ENCODE measurements at places on chromosomes 2 and 18. TPM values are rescaled to one million over a fixed set of nuclear protein-coding genes. Genes with fewer than 3 reads are reported as not detected.

The DNPEP gene
- total RNA-seq, result 53.9 TPM

The KIF1A gene
- total RNA-seq, result 20.3 TPM

The THOC1 gene
- total RNA-seq, result 20.2 TPM

The ROCK2 gene
- 39.4 TPM for total RNA-seq

Data from astrocyte (in vitro differentiated cells and primary cell).